Head of caudate nucleus (tissue), 42 donors: ENCODE measurements at places on chromosomes 4 and X.
A peak's percentile ranks its signal among the peaks of the same experiment; 100 is the strongest.

DNA sequence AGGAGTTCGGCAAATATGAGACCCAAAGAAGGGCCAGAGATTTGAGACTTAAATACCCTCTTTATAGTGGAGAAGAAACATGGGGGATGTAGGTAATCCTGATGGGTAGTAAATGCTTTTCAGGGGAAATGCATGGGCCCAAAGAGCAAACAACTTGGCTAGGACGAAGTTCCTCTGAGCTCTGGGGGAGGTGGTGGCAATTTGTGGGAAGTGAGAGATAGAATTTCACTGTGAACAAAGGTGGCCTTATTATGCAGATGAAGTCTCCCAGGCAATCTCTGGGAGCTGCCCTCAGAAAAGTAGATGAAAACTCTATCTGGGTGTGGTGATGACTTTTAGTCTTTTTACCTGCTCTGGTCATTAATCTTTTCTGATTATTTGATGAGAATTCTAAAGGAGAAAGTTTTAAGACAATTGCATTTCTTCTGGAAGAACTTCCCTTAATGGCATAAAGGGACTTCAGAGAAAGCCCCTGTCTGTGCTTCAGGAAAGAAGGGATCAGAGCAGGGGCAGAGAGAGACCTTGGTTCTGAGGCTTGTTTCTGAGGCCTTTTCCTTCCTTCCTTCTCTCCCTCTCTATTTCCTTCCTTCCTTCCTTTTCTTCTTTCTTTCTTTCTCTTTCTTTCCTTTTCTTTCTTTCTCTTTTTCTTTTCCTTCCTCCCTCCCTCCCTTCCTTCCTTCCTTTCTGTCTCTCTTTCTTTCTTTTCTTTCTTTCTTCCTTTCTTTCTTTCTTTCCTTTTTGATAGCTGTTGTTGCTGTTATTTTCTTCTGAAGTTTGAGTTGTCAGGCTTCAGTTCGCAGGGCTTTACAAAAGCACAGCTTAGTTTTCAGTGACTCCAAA lies 37.5 kb upstream of the MAOA start:
- no peak for DNase-seq

GRCh38 chr4:112854420-112854819 lies 195.0 kb upstream of the ANK2 start:
- DNase-seq = no peak

- DNase-seq = no peak
Observed at GRCh38 chr4:109875106-109875505, 27.2 kb downstream of the LRIT3 start.

GRCh38 chrX:2343413-2343812 lies 157.4 kb downstream of the DHRSX start:
- no peak for DNase-seq

- DNase-seq = no peak
Observed at GRCh38 chr4:84837751-84838150, 128.7 kb downstream of the WDFY3 start.

GRCh38 chr4:62324215-62324614 lies 1124.1 kb downstream of the ADGRL3 start:
- no peak for DNase-seq

GRCh38 chr4:140756319-140757231 lies at the start of gene TBC1D9:
Gene TBC1D9, minus strand, starts transcription at chr4:140756385. Its CDS starts 340 bp downstream, at chr4:140756045.
- peak; percentile 48 for DNase-seq

- no peak for DNase-seq
Observed at GRCh38 chr4:177070533-177071058, 239.1 kb upstream of the NEIL3 start.

- DNase-seq = no peak
Observed at GRCh38 chr4:7774301-7775294, 165.1 kb downstream of the AFAP1 start.

GRCh38 chr4:150259861-150260567 lies 181.8 kb downstream of the DCLK2 start:
- DNase-seq = no peak

DNA sequence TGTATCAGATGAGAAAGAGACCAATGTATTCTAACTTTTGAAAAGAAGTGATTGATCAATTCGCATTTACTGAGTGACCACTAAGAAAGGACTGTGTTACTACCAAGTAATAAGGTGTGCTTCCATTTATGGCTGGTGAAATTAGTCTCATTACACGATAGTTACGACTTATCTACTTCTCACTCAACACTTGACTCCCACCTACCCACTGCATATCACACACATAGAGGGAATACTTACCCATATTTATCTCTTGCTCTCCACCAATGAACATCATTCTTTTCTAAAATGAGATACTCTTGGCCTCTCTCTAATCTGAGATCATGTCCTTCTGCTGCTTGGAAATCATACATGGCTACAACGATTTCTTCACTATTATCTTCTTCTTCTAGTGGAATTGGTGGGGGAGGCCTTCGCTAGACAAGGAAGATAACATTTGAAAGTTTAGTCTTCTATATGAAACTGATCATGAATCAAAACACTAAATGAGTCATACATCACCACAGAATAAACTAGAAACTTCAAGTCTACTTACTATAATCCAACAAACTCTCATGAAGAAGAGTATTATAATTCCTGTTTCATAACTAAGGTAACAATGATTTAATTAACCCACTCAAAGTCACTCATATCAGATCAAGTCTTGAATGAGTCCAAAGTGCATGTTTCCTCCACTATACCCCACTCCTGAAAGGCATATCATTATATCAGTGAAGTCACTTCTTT lies 33.7 kb upstream of the TXK start:
- DNase-seq = no peak

DNA sequence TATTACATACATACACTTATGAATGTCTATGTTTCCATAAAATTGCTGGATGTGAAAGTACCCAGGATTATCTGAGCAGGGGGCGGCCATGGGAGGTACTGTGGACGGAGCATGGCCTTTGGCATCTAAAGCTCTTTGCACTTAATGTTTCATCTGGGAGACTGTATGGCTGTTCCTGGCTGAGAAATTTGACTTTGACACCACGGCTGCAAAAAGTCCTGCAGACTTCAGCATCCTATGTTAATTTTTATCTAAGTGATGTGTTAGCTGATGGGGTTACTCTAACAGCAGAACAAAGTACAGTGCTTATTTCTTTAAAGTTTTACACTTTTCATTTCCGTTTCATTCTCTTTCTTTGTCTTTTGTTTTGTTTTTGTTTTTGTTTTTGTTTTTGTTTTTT lies 139.8 kb upstream of the STX18 start:
- DNase-seq = no peak

DNA sequence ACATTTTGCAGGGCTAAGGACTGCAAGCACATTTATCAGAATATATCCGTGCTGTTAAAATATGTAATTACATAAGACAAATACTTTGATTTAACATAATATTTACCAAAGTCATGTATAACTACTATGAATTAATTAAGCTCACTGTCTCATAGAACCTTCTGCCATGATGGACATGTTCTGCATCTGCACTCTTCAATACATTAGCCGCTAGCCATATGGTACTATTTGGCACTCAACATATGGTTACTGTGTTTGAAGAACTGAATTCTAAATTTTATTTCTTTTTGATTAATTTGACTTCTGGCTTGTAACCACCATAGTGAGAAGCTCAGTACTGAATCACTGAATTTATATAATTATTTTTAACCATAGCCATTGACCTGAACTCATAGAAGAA lies 427.0 kb upstream of the TRAM1L1 start:
- no peak for DNase-seq

DNA sequence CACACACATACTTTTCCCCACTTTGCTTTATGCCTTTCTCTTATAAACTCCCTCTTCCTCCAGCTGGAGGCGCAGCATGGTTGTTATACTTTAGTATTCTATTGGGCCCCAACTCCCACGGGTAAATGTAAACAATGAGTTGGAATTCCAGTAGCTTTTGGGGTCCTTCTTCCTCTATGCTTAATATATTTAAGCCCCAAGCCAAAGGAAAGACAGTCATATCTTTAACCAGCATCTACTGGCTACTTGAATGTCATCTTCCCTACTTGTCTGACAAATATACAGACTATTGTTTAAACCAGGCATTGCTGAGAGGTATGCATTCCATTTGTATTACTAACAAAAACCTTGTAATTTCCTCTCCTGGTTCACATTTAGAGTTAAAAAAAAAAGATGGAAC lies 72.9 kb downstream of the WDR19 start:
- DNase-seq = no peak
